ENCODE measurements at places on chromosomes 11 and 22. TPM values are rescaled to one million over a fixed set of nuclear protein-coding genes. Genes with fewer than 3 reads are reported as not detected.

GRCh38 chr11:9741260-9741659 is 77.4 kb downstream of the SWAP70 start:
- DNase-seq: no peak

DNA sequence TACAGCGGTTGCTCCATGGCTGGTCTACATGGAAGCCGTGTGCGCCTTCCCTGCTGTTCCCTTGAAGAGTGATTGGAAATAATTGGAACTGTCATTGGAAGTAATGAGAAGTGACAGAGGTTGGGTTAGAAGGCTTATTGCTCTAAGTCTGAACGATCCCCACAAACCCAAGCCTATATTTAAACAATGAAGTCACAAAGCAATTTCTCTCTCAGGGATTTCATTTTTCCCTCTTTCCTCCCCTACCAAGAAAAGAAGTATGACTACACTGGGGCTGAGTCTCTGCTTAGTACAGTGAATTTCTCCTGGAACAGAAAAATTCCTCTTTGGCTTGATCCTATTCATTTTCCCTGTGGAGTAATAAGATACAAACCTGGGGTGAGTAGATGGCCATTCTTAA is 7.8 kb downstream of the CLMP start:
- no peak for DNase-seq

DNA sequence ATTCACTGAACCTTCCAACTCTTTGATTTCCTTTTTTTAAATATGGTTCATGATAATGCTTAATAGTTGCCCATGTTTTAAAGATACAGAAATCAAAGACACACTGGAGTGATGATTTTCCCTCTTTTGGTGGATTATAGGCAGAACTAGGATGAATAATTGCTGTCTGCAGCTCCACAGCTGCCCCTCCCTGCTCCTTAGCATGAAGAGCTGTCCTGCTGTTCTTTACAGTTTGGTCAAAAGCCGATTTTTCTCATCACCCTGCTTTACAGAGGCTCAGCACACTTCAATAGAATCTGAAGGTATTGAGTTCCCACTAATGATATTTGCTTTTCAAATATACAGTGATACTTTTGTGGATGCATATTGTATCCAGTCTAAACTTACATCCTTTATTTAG is 202.6 kb downstream of the AASDHPPT start:
- no peak for DNase-seq

DNA sequence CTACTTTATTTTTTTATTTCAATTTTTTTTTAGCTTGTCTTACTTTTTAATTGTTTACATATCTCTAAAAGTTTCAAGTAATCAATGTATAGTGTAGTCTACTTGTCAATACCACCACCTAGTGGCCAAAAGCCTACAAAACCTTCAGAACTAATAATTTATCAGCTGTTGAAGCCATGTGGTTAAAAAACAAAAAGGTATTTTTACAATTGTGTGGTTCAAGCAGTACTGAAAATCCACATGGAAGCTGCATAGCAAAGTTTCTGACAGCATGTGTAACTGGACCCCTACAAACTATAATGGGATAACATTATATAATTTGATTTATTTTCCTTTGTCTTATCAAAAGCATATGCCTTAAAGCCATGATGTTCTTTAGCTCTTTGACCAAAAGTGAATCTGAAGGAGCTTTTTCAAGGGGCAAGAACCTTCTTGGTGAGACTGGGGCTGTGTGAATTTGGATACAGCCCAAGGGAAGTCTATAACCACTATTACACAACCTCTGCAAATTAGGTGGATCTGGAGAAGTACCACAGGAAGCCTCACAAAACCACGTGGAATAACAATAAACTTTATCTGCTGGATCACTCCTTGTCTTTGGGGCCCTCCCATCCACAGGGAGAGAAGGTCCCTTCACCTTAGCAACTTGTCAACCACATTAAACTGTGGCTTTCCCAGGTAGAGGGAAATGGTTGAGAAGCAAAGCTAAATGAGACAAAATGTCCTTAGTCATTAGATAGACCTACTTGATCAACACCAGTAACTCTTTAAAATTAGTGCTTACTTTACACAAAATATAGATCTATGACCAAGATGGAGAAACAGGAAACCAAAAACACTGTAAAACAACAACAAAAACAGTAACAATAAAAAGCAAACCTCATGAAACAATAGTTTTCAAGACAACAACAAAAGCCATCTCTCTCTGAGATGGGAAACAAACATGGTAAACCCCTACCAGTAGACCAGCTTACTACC is 9.9 kb downstream of the NARS2 start:
- DNase-seq: peak; percentile 67

- DNase-seq: no peak
Measured at GRCh38 chr11:117016747-117017146, 81.5 kb downstream of the SIK3 start.

The SLC35F2 gene
- total RNA-seq: 6.5 TPM

The OR8D1 gene
- total RNA-seq: not detected

DNA sequence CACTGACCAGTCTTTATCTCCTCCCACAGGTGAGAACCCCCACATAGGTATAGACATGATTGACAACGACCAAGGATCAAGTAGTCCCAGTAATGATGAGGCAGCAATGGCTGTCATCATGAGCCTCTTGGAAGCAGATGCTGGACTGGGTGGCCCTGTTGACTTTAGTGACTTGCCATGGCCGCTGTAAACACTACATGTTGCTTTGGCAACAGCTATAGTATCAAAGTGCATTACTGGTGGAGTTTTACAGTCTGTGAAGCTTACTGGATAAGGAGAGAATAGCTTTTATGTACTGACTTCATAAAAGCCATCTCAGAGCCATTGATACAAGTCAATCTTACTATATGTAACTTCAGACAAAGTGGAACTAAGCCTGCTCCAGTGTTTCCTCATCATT is 76.5 kb downstream of the BTBD10 start:
- no peak for DNase-seq
